ENCODE measurements at places on chromosomes 4 and X. TPM values are rescaled to one million over a fixed set of nuclear protein-coding genes. Genes with fewer than 3 reads are reported as not detected.
A peak's percentile ranks its signal among the peaks of the same experiment; 100 is the strongest.

GRCh38 chrX:295136-295535 is 14.0 kb downstream of the PLCXD1 start:
- DNase-seq: no peak

The P2RY8 gene
- 2.3 TPM for total RNA-seq

The C4orf50 gene
- 0.56 TPM for total RNA-seq

DNA sequence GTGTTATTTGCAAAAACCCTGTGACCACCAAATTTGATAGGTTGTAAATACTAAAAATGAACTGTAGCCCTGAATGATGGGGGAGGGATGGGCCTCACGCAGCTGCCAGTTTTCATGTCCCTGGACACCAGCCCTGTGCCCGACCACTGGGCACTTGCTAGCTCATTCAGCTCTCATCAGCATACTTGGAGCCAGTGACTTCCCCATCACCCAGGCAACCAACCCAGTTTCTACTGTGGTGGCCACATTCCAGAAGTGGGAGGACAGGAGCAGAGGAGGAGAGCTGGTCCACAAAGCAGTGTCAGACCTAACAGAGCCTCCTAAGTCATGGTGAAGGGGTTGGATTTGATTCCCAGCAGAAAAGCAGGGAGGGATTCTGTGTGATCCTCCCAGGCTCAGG is 128.2 kb downstream of the CPEB2 start:
- no peak for DNase-seq

DNA sequence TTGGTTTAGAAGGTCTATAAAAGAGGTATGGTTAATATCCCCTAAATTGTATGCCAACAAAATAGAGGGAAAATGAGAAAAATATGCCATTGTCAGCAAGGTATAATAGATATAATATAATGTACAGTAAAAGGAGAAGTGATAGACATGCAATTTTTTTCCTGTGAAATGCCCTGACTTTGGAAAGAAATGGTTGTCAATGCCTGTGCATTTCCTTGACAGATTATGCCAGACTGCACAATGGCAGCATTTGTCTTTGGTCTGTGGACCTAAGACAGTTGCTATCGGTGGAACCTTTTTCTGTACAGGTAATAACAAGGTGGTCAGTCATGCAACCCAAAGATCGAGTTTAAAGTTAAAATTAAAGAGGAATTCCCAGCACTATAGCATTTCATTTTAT is 301.7 kb downstream of the CFAP299 start:
- DNase-seq: no peak

The ALAS2 gene
- total RNA-seq: not detected

GRCh38 chr4:5045097-5045496 is 6.2 kb upstream of the STK32B start:
- DNase-seq: no peak

DNA sequence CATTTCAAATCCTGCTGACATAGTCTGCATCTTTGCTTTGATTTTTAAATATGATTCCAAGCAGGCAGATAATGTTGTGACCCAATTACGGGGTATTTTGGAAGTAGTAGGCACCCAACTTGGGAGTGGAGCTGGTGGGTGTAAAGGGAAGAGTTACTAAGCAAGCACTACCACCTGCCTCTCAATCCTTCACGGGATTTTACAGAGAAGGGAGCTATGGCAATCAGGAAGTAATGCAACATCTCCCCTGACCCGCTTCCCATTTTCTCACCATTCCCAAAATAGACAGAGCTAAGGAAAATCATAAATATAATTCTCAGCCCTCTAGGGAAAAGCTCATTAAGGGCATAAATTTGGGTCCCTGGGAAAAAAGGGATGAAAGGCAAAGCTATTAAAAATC is 9.2 kb downstream of the APBB2 start:
- DNase-seq: no peak

GRCh38 chr4:528296-528695 is 29.3 kb downstream of the PIGG start:
- no peak for DNase-seq

The SMIM10 gene
- total RNA-seq: not detected

The ATP1B4 gene
- total RNA-seq: not detected

The SSX4 gene
- total RNA-seq: 0.71 TPM

DNA sequence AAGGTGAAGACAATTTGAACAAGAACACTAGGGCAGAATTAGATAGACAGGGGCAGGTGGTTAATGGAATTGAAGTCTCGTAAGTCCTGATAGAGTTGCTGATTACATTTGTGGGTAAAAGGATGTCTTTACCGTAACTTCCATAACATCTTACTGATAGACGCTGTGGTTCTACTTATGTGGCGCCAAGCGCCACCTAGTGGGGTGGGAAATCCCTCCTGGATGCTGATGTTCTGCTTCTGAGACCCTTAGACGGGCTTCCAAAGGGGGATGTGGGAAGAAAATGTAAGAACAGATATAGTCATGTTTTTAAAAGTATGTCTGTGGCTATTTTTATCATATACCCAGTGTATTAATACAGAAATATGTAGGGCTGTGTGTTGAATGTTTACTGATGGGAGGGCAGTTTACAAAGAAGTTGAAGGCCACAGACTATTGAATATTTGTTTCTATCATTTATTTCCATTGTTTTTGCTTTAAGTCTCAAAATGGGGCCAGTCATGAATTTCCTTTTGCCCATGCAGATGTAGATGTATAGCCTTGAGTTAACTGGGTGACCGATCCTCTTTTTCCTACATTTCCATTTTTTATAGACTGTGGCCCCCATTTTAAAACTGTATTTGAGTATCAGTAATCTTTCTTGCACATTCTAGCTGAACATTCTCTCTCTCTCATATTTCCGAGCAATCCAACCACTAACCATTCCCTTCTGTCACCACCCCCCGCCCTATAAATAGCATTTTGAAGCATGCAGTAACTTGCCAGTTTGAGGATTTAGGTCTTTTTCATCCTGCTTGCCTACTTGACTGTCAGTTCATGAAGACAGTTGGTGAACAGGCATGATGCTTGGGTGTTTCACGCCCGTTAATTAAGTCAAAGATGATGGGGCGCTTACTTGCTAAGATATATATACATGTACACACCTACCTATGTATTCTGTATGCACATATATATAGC is 12.1 kb upstream of the TLR8 start:
- peak; percentile 41 for DNase-seq

The RHOXF1 gene
- total RNA-seq: 0.98 TPM

DNA sequence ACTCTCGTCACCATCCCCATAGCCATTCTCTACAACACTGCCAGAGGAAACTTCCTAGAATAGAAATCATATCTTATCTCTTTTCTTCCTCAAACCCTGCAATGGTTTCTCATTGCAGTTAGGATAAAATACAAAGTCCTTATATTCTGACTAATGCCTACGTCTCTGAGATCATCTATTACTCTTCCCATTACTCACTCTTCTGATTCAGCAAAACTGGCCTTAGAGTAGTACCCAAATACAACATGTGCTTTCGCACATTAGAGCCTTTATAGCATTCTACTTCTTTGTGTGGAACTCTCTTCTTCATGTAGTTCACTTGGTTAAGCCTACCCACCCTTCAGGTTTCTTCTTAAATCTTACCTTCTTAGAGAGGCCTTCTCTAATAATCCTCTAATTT is 28.0 kb downstream of the LHFPL1 start:
- DNase-seq: no peak

DNA sequence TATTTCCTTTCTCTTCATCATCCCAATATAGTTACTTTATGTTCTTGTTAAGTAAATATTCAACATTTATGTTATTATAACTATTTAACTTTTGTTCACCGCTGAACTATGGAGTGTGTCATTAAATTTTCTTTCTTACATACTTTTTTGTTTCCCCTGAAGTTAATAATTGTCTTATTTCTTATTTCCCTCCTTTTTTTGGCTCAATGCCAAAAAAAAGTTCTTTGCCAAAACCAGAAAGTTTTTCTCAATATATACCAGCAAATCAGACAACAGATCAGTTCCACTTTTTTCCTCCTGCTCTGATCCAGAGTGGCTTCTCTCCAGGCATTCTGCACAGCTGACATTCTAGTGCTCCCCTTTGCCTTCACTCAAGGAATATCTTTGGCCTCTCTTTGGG is 187.0 kb upstream of the PPARGC1A start:
- DNase-seq: no peak

The COL4A5 gene
- total RNA-seq: 3.2 TPM

The PCDH18 gene
- 7.4 TPM for total RNA-seq

The TCEAL9 gene
- 27.0 TPM for total RNA-seq

The POLN gene
- 6.8 TPM for total RNA-seq

GRCh38 chr4:172649143-172649542 is 519.5 kb upstream of the GALNT7 start:
- DNase-seq: no peak

The GPR143 gene
- not detected for total RNA-seq

DNA sequence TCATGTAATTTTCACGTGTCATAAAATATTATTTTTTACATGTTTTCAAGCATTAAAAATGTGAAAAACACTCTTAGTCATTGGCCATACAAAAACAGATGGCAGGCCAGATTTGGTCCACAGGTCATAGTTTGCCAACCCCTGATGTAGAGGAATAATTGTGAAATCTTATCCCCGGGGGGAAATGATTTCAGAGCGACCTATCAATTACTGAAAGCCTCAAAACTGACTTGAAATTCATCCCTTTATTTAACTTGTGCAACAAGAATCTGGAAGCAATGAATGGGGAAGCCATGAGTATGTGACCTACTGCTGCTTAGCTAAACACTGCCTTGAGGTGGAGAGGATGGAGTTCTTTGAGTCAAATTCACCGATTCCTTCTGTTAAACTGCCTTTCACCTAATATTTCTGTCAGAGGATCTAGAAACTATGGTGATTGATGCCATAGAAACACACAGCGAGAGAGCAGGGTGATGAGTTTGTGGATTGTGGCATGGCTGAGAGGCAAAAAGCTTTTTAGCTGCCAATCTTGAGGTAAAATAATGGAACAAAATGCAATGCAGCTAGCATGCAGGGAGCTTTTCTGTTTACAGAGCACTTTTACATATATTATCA is 30.3 kb upstream of the BRS3 start:
- no peak for DNase-seq

DNA sequence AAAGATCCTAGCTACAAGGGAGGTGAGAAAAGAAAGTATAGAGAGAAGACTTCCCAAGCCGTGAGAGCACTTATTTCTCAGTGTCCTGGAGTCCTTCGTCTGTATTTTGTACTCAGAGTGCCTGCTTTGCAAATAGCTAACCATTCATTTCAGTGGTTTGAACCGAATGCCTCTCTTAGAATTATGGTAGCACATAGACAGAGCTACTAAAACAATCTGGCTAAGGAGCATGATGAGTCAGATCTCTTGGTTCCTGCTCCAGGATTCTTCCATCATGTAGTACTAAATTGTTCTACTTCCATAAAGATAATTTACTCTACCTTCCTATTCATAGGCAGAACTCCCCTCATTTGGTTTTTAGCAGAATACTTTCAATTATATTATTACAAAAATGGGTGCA is 946.6 kb downstream of the STIM2 start:
- no peak for DNase-seq

GRCh38 chrX:2679534-2680485 is 11.3 kb upstream of the CD99 start:
- no peak for DNase-seq

- DNase-seq: no peak
These were observed 108.8 kb downstream of the NAA11 start for GRCh38 chr4:79217025-79217424.

The PCYT1B gene
- 19.5 TPM for total RNA-seq

GRCh38 chrX:137916090-137916746 is 350.3 kb downstream of the ZIC3 start:
- DNase-seq: no peak

DNA sequence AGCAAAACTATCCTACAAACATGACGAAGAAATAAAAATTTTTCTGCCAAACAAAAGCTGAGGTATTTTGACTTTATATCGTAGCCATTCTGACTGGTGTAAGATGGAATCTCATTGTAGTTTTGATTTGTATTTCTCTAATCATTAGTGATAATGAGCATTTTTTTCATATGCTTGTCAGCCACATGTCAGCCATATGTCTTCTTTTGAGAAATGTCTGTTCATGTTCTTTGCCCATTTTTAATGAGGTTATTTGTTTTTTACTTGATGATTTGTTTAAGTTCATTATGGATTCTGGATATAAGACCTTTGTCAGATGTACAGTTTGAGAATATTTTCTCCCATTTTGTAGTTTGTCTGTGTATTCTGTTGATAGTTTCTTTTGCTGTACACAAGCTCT is 24.5 kb downstream of the F8A2 start:
- no peak for DNase-seq

GRCh38 chrX:44082829-44083228 is 109.6 kb upstream of the NDP start:
- DNase-seq: no peak

GRCh38 chr4:156915221-156915620 is 56.4 kb downstream of the PDGFC start:
- DNase-seq: no peak

The GLOD5 gene
- total RNA-seq: not detected

- no peak for DNase-seq
These were observed 30.6 kb upstream of the MCF2 start for GRCh38 chrX:139738581-139738980.

GRCh38 chrX:11577603-11578002 is 88.1 kb downstream of the ARHGAP6 start:
- no peak for DNase-seq

DNA sequence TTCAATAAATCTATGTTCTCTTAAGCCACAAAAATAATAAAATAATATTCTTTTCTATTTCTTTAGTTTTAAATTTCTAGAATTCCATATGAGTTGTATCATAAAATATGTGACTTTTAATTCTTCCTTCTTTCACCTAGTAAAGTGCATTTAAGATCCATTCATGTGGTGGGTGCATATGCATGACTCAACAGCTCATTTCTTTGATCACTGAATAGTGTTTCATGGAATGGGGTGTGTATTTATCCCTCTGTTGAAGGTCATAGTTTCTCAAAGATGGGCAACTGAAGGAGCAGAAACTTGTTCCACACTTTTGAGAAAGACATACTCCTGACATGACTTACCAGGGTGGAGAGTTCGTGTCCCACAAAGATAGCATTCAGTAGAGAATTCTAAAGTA is 1230.3 kb upstream of the AGA start:
- no peak for DNase-seq

The SLIT2 gene
- total RNA-seq: 21.6 TPM

DNA sequence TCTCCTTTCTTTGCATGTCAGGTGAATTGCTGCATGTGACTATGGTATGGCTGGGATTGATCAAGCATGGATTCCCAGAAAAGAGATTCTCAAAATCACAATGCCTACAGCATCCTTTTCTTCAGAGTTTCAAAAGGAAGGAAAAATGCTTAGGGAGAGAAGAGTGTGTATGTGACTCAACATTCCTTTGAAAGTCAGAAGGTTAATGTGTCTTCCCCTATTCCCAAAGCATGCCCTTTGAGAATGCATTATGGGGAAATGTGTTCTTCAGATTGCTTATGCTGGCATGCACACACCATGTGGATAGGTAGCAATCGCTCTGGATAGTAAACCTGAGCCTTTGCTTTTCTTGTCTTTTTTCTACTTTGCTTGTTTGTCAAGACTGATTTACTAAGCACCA is 78.5 kb downstream of the ELOVL6 start:
- no peak for DNase-seq

DNA sequence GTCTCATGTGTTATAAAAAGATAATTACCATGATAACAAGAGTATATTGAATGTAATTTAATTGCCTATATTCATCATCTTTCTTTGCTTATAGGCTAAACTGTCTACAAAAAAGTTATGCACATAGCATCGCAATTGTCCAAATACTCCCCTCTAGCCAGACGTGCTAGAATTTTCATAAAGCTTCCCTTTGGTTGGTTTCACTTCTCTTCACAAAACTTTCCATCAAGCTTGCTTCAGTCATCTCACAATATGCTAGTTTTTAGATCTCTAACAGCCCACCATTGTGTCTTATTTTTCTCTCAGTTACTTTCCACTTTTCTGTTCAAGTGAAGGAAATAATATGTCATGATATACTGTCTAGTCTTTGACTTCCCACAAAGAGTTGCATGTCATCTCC is 448.3 kb upstream of the SPANXN1 start:
- no peak for DNase-seq
